IPS-NIHi11 (cell line): ENCODE measurements at places on chromosomes 5 and 9.

DNA sequence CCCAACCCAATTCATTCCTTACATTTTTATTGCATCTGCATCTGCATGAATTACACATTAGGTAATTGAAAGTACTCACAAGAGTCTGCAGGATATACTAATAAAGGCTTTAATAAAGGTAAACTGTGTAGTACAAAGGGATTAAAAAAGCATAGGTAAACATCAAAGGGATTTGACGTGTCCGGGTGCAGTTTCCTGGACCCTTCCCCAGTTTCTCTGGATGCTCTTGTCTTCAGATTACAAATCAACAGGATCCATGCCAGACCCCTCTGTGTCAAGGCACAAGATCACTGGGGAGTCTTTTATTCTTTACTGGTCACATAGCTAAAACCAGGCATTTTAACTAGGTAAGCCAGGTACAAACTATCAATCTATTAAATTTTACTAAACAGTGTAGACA, 177.2 kb upstream of the TYRP1 start:
- no peak for DNase-seq

DNA sequence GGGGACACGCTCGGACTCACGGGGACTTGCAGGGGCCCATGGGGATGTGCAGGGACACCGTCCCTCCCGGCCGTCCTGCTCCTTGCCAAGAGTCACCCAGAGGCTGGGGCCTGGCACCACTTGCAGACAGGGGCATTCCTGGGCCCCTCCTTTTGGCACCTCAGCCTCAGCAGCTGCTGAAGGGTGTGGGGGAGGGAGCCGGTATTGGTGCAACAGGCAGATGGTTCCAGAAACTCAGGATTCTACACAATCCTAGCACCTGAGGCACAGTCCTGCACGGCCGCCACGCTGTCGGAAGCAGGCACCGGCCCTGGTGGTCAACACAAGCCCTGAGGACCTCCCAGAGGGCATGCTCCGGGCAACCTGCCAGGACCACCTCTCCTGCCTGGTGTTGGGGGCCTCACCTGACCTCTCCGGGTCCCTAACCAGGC, 19.3 kb upstream of the SLC12A7 start:
- no peak for DNase-seq

GRCh38 chr9:110148384-110148783, 59.6 kb downstream of the C9orf152 start:
- no peak for DNase-seq

DNA sequence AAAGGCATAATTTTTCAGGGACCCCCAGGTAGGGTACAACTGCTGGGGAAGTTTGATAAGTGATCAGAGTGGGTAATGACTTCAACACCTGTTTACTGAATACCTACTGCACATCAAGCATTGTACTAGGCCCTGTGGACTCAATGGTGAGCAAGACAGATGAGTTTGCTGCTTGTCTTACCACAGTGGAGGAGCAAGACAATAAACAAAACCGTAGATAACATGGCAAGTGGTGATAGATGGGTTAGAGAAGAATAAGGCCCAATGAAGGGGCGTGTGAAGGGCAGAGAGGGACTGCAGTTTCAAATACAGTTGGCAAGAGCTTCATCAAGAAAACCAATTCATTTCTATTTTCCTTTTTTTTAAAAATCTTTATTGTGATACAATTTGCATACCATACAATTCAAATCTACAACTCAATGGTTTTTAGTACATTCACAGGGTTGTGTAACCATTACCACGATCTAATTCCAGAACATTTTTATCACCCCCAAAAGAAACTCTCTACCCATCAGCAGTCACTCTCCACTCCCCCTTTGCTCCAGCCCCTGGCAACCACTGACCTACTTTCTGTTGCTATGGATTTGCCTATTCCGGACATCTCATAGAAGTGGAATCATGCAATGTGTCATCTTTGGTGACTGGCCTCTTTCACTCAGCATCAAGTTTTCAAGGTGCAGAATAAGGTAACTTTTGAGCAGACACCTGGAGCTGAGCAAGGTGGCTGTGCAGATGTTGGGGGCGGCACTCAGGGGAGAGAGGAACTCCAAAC, 31.9 kb upstream of the HAND1 start:
- DNase-seq, result no peak

- DNase-seq, result no peak
Observed at GRCh38 chr5:143521141-143521540, 117.7 kb upstream of the NR3C1 start.

GRCh38 chr9:130741831-130742449, 48.4 kb downstream of the EXOSC2 start:
- no peak for DNase-seq

DNA sequence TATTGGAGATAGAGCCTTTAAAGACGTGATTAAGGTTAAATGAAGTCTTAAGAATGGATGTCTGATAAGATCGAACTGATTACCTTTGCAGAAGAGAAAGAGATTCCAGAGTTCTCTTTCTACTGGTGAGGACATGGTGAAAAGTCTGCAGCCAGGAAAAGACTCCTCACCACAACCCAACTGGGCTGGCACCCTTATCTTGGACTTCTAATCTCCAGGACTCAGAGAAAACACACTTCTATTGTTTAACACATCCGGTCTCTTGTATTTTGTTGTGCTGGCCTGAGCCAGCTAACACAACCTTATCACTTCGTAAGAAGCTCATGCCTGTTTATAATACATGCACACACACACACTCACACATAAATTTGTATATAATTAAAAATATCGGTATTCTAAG, 489.1 kb downstream of the PRDM9 start:
- DNase-seq, result no peak

DNA sequence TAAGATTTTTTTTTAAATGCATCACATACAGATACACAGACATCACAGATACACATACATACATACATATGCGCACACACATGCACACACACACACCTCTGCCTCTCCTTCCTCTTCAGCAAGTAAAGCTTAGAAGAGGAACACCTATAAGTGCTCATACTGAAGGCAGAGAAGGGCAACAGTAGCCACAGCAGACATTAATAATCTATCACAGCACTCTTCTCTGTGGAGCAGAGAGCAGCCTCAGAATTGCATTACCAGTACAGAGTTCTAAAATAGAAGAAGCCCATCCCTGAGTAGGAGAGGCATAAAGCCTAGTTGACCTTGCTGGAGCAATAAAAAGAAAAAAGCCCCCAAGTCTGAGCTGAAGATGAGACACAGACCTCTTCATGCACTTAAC, 110.6 kb downstream of the MLLT3 start:
- DNase-seq, result no peak

DNA sequence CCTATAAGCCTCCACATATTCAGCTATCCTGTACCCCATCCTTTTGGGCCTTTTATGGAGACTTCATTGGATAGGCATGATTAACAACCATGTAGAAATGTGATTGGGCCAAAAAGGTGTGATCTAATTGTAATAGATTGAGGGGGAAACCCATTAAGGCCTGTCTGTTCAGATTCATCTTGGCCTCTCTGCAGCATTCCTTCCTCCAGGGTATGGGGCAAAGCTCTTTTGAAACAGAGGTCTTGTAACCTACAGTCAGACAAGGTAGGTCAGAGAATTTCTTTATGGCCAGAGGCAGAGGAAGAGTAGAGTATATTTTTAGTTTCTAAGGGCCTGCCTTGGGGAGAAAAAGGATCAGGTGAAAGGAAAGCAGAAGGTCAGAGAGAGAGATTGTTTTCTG, 98.5 kb downstream of the INVS start:
- no peak for DNase-seq

- DNase-seq, result no peak
Observed at GRCh38 chr5:15889001-15889400, 290.6 kb downstream of the MARCHF11 start.

DNA sequence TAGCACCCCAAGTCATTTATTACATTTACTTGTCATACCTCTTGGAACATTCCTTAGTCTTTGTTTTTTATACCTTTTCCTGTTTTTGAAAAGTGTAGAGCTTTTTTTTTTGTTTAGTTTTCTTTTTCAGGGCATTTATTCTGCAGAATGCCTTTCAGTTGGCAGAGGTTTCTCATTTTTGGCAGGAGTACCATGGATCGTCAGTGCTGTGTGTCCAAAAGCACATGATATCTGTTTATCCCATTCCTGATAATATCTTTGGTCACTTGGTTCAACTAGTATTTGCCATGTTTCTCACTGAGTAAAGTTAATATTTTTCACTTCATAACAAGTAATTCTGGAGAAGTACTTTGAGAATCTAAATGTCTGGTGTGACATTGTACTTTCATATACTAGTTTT, 10.7 kb downstream of the OGN start:
- DNase-seq, result no peak

DNA sequence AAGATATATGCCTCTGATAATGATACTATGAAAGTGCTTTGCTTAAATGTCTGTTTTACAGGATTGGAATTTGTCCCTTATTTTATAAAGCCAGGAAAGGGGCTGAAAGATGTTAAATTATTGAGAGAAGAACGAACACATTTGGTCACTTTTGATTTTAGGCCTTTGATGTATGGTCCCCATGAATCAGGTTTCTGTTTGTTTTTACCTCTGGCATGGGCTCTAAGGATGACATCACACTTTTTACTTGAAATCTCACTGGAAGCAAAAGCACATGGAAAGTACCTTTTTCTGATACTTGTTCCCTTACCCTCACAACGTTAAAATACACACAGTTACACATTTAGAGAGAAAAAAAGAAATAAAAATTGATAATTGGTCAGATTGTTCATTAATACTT, 6.9 kb downstream of the OTULIN start:
- DNase-seq, result no peak

GRCh38 chr5:100142607-100143006, 392.6 kb upstream of the FAM174A start:
- DNase-seq, result no peak

DNA sequence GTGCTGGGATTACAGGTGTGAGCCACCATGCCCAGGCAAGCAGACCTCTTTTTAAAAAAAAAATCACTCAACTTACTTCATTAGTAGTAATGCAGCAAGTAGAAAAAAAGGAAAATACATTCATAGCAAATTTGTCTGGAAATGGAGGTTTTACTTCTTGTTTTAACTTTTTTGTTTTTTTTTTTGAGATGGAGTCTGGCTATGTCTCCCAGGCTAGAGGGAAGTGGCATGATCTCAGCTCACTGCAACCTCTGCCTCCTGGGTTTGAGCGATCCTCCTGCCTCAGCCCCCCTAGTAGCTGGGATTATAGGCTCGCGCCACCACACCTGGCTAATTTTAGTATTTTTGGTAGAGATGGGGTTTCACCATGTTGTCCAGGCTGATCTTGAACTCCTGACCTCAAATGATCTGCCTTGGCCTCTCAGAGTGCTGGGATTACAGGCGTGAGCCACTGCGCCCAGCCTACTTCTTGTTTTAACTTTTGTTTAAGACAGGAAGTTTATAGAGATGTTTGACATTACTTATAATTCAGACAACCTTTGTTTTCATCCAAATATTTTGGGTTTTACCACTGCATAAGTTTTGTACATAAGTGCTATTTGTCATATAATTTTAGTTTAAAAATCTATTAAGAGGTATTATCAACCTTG, 26.5 kb downstream of the UBE2R2 start:
- DNase-seq, result no peak

GRCh38 chr9:127004946-127005769, 90.6 kb downstream of the RALGPS1 start:
- no peak for DNase-seq

GRCh38 chr9:99433555-99433954, 211.5 kb downstream of the SEC61B start:
- peak; percentile 56 for DNase-seq

DNA sequence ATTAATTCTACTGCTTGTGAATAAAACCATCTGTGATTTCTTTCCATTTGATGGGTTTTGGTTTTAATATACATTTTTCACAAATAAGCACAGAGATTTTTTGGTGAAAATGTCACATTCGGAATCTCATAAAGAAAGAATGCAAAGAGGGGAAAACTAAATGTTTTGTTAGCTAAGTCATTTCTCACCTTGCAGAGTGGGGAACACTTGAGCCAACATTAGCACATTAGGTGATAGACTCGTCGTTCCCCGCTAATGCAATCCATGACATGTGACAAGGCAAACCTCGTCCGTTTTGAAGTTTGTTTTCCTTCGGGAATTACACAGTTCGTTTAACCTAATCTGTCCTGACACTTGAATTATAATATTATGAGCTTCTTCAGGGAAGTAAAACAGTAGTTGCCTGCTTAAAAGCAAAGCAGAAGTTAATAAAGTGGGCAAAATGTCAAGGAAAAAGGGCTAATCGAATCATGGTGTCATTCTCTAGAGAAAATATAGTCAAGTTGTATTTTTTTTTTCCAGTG, 95.8 kb upstream of the LMX1B start:
- DNase-seq, result no peak

DNA sequence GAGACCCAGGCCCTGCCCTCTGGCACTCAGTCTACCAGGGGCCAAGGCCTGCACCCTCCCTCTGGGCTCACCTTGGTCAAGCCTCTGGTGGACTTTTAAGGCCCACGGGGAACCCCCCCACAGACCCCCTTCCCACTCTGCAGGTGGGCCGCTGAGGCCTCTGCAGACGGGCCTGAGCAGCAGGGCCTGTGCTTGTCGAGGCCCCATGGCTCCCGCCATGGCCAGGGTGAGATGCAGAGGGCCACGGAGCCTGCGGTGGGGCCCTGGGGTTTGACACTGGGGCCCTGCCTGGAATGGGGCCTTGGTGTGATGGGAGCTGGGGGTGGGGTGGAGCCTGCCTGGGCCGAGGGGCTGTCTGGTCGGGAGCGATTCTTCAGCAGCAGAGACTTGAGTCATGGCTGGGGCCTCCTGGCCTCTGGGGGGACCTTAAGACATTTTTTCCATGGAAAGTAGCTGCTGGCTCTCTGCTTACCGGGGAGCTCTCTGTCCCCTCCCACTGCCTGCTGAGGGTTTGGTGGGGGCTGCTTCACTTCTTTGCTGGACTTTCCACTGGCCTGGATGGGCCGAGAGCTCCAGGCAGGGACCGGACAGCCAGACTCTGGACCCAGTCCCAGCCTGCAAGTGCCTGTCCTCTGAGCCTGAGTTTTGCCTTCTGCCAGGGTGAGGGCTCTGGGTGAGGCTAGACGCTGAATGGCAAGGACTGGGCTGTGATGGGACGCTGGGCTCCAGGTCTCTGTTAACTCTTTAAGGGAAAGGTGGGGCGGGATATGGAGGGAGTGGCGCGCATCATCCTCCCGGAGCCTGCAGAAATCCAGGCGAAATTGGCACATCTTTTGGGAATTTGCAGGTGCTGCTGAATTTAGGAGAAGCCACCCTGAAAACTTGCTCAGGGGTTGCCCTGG, 132.2 kb downstream of the RXRA start:
- no peak for DNase-seq

DNA sequence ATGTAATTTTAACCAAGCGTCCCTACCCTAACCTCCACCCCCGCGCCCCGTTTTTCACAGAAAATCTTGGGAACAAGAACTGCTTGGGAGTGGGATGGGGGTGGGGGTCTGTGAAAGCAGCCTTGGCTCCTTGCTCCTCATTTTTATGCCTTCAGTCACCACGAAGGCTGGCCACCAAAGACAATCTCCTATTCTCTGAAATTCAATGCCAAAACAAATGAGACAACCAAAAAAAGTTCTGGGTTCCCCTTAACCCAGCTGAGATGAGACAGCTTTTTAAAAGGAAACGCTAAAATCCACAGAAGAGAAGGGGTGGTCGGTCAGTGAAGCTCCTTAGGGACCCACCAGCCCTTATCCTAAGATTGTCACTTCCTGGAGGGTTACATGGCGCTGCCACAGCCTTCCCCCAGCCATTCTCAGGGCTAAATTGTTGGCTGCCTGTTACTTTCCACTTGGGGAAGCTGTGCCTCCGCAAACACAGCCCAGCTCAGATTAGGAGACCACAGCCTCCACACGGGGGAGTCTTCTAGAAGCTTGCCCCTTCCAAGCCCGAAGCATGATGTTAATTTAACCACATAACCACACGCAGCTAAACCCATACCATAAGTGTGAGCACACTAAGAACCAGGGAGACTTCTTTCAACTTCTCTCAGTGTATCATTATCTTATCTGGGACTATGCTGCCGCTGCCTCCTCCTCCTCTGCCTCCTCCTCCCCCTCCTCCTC, 136.3 kb downstream of the FOXD1 start:
- DNase-seq, result no peak
